Right ventricle myocardium superior (tissue), 1 donor: ENCODE measurements at places on chromosomes 12 and 14. TPM values are rescaled to one million over a fixed set of nuclear protein-coding genes. Genes with fewer than 3 reads are reported as not detected.

DNA sequence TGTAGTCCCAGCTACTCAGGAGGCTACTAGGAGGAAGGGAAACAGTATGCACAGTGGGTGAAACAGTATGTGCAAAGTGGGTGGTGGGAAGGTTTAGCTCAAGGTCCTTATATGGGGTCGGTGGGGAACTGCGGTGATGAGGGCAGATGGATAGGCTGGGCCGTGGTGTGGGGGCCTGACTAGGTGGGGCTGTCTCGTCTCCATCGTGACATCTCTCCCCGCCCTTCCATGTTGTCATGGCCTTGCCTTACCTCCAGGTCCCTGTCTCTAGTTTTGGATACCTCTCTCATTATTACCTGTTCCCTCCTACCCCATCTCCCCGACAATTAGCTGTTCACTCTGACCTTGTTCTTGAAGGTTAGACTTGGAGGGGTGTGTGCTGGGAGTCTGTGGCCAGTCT, 4.4 kb upstream of the NR4A1 start:
- DNase-seq, result no peak

DNA sequence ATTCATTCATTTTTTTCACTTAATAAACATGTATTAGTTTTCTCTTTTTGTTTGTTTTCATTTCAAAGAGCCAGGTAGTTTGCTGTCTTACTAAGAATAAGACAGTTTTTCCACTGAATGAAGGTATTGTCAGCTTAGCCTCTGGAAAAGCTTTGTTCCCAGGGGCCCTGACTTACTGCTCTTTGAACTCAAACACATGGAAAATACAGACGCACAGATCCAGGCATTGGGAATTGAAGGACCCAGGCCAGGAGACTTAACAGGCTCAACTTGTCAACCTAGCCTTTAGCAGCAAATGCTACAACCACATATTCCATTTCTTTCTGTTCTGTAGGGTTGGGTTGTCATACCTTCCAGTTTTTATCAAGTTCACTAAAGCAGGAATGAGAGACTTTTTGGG, 38.5 kb upstream of the SLCO1C1 start:
- DNase-seq, result no peak

GRCh38 chr12:78674311-78675090, 190.1 kb upstream of the SYT1 start:
- DNase-seq, result no peak

DNA sequence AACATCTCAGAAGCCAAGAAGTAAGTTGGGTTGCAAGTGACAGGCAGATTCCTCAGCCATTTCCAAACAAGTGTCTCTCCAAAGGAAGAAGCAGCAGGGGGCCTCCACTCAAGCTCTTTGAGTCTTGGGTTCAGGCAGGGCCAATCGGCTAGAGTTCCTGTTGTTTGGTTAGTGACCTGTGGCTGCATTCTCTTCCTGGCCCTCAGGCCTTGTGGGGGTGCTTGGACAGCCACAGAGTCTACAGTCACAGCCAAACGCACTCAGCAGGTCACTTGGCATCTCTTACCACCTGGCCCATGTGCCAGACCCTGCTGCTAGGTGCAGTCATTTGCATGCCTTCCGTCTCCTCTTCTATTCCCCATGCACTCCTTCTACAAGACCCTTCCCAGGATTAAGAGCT, 353.9 kb downstream of the GRIN2B start:
- no peak for DNase-seq

- DNase-seq, result no peak
These were observed 31.3 kb downstream of the SLC38A1 start for GRCh38 chr12:46237371-46238045.

DNA sequence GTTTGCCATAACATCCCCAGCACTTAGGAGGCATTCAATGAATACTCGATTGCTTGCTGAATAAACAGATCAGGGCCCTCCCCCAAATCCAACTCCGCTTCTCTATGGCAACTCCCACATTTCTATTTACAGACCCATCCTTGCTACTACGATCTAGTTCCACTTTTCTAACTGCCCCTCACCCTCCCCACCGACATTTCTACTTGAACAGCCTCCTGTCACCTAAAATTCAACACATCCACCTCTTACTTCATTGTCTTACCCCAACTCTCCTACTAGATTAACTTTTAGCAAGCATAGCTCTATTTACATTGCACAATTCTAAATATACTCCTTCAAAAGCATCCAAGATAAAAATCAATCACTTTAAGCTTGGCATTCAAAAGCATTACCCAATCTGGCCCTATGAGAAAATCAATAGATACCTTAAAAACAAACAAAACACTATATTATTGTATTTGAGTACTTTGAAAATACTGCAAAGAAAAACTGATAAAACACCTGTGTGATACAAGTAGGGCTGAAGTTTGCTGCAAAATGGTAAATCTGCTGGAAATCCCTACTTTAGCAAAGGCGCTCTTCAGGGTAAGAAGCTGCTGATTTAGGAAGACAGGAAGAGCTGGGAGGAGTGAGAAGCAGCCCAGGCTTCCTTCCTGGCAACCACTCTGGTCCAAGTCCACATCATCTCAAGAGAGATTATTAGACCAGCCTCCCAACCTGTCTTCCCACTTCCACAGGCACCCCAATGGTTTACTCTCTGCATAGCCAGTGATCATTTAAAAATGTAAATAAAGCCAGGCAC, 96.4 kb downstream of the HECTD4 start:
- no peak for DNase-seq

GRCh38 chr12:48961331-48961730, 4.0 kb upstream of the ARF3 start:
- DNase-seq, result no peak

- DNase-seq, result peak; percentile 75
These were observed 2.1 kb upstream of the UBC start for GRCh38 chr12:124916374-124917134.

GRCh38 chr14:50797250-50798047, 33.5 kb downstream of the NIN start:
- no peak for DNase-seq

DNA sequence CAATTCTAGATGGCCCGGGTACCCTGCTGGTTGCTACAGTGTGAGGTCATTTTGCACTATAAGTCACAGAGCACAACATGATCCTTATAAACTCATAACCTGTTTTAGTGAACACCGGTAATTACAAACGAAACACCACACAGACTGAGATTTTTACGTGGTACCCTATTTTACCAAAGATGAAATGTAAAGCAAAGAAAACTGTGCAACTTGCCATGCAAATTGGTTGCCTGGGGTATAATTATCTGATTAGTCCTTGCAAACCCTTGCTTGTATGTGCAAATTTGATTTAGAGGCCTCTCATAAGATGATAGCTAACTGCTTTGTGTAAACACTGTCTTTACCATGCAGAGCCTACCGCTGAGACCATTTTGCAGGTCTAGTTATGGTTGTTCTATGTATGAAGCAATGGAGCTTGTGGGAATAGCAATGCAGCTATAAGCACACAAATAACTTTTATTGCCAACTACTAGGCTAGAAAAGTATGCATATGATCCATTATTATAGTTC, 372.1 kb upstream of the FAR2 start:
- DNase-seq, result no peak

GRCh38 chr12:108832730-108833354, 24.5 kb downstream of the SSH1 start:
- no peak for DNase-seq

- no peak for DNase-seq
These were observed 8.4 kb downstream of the PELI2 start for GRCh38 chr14:56126637-56126913.

DNA sequence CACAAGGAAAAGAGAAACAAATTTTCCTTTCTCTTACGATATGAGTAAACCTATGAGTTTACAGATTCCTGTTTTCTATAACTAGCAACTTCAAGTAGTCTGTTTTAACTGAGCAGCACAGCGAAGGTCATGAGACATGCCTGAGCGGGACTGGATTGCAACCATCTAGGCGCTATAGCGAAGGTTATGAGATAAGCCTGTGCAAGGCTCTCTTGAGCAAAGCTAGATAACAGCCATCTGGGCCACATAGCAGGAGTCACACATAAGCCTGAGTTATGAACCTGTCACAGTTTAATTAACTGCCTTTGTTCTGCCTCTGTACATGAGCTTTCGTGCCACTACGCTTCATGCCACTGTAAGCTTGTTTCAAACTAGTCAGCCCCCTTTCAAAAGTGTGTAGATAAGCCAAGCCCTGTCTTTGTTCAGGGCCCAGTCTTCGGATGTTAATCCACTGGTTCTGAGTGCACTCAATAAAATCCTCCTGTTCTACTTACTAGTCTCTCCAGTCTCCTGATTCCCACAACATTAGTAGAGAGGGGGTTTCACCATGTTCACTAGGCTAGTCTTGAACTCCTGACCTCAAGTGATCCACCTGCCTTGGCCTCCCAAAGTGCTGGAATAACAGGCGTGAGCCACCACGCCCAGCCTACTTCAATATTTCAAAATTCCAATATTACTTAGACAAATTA, 47.1 kb downstream of the SEC23A start:
- no peak for DNase-seq

GRCh38 chr14:61472011-61472672, 150.8 kb downstream of the PRKCH start:
- DNase-seq, result peak; percentile 77

- DNase-seq, result no peak
These were observed 127.5 kb upstream of the RMST start for GRCh38 chr12:97335115-97335514.

GRCh38 chr14:26589925-26590324, 7.9 kb downstream of the NOVA1 start:
- no peak for DNase-seq

DNA sequence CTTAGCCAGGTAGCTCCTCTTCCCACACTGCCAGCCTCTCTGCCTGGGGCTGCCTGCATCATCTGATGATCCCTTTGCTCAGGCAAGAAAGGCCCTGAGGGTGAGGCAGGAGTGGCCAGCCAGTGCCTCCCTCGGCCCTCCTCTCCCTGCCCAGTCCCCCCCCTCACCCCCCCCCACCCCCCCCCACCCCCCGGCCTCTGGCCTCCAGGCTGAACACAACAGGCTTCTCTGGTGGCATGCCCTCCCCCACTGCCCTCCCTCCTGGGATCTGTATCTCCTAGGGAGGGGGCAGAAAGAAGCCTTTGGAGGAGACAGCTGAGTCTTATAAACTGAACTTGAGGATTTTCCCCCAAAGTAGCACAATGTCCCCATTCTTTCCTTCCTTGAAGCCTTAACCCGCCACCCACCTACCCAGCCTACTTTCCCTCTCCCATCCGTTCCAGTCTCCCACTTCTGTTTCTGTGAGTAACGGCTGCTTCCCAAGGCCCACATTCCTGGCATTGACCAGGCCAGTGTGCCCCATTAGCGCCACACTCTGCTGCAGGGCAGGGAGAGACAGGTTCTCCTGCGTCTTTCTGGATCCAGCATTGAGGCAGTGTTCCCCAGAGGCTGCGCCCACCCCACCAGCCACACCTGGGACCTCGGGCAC, 82.1 kb downstream of the B4GALNT3 start:
- no peak for DNase-seq

DNA sequence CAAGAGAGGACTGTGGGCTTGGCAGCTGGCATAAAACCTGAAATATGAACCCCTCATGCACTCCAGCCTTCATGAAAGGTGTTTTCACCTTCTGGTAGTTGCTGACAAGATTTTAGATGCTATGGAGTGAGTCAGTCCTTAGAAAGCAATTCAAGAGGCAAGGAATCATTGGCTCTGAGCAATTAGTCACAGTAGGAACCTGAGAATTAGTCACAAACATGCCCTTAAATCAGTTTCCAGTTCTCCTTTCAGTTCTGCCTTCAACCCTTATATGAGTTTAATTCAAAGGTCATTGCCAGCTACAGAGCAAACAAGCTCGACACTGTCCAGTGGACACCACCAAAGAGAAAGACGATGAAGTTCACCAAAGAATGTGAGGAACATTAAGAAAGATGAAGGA, 472.3 kb downstream of the GLT1D1 start:
- no peak for DNase-seq

- DNase-seq, result no peak
These were observed 13.0 kb upstream of the RIOX1 start for GRCh38 chr14:73477618-73478266.

GRCh38 chr12:116808113-116809105, 70.3 kb downstream of the RNFT2 start:
- DNase-seq, result no peak

- peak; percentile 71 for DNase-seq
These were observed 3.6 kb upstream of the FOS start for GRCh38 chr14:75274899-75275569.

- no peak for DNase-seq
These were observed 47.3 kb upstream of the GTF2A1 start for GRCh38 chr14:81268016-81268416.

- DNase-seq, result no peak
These were observed 95.7 kb upstream of the ESRRB start for GRCh38 chr14:76280221-76280620.

- DNase-seq, result no peak
These were observed 118.2 kb upstream of the KITLG start for GRCh38 chr12:88698471-88698870.

DNA sequence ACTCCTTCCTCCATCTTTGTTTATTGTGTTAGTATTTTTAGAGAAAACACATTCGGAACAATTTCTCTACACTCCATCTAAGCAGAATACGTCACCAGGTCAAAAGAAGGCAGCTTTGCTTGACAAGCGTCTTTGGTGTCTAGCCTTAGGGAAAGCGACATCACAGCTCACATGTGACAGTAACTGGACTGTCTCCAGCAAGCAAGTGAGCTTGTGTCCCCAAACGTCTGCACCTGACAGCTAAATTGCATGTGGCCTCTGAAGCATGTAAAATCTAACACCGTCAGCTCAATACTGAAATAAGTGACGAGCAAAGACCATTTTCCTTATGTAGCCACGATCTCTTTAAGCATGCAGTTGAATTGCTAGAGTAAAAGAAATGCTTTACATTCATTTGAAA, 509.8 kb downstream of the GLT1D1 start:
- no peak for DNase-seq

The LALBA gene
- total RNA-seq, result not detected

The APOLD1 gene
- 18.8 TPM for total RNA-seq

The ABHD12B gene
- not detected for total RNA-seq

The ANKRD33 gene
- total RNA-seq, result not detected

The LEMD3 gene
- 11.3 TPM for total RNA-seq

The CFAP73 gene
- not detected for total RNA-seq

The DHRS2 gene
- not detected for total RNA-seq

The AGAP2 gene
- total RNA-seq, result 6.6 TPM

The ZC2HC1C gene
- 11.3 TPM for total RNA-seq

The RNASE3 gene
- not detected for total RNA-seq

The SOCS2 gene
- 6.0 TPM for total RNA-seq

The GARIN6 gene
- not detected for total RNA-seq

The FKBP4 gene
- total RNA-seq, result 63.3 TPM
